Endothelial cell of umbilical vein (primary cell): ENCODE measurements at places on chromosomes 12 and 14. TPM values are rescaled to one million over a fixed set of nuclear protein-coding genes. Genes with fewer than 3 reads are reported as not detected.

- DNase-seq: no peak
Observed at GRCh38 chr12:132477017-132477702, 12.8 kb upstream of the FBRSL1 start.

DNA sequence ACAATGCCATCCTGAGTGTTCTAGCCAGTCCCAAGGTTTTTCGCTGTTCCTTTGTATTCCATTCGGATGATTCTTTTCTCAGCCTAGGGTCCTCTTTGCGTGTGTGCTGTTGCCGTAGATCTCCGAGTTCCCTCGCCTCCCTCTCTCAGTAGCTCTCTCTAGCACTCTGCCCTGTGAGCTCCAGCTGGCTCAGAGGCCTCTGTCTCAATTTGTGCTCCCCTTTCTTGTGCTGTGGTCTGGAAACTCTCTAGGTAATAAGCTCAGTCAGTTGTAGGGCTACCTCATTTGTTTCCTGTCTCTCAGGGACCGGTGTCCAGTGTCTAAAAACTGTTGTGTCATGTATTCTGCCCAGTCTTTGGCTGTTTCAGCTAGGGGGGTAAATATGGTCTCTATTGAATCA is 179.3 kb downstream of the PCNX1 start:
- DNase-seq: no peak

DNA sequence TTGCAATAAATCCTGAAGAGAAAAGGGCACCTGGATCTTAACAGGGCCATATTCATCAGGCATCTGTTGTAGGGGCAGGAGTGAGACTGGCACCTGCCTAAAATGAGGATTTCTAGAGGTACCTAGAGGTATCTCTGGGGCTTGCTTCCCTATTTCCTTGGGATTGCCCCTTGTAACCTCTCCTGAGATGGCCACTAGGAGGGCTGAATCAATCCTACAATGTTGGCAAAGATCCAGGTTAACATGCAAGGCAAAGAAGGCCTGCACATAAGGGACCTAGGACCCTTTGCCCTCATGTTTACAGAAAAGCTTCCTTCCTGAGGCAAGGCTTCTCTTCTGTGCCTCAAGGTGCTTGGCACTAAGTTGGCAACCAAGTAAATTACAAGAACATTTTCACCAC is 25.8 kb upstream of the CLEC4E start:
- no peak for DNase-seq

GRCh38 chr14:105173145-105173544 is 4.6 kb upstream of the JAG2 start:
- no peak for DNase-seq

- DNase-seq: no peak
Observed at GRCh38 chr12:29333178-29333577, 47.8 kb downstream of the ERGIC2 start.

GRCh38 chr12:102401087-102401486 is 79.3 kb downstream of the IGF1 start:
- no peak for DNase-seq

GRCh38 chr12:48883305-48884161 is 17.9 kb upstream of the RND1 start:
- DNase-seq: peak; percentile 87

GRCh38 chr12:88805692-88806091 is 225.4 kb upstream of the KITLG start:
- DNase-seq: no peak

DNA sequence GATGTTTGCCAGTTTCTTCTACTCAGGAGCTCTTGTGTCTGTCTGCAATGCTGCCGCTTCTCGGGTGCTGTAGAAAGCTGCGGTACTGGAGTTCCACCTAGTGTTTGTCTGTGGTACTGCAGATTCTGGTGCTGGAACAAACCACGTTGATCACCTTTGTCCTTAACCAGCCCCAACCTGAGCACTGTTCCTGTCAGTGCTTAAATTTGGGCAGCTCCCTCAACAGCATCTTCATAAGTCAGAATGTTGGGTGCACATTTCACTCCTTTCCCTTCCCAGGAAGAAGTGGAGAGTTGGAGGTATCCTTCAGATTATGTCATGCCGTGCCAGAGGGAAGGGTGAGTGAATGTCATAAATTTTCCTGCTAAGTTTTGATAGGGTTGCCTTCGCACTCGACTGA is 48.7 kb upstream of the LALBA start:
- DNase-seq: peak; percentile 75

GRCh38 chr14:103198131-103199105 is 75.2 kb downstream of the TNFAIP2 start:
- DNase-seq: no peak

- no peak for DNase-seq
Observed at GRCh38 chr12:14239935-14240872, 125.3 kb upstream of the ATF7IP start.

- DNase-seq: no peak
Observed at GRCh38 chr12:97047361-97047760, 140.3 kb downstream of the NEDD1 start.

DNA sequence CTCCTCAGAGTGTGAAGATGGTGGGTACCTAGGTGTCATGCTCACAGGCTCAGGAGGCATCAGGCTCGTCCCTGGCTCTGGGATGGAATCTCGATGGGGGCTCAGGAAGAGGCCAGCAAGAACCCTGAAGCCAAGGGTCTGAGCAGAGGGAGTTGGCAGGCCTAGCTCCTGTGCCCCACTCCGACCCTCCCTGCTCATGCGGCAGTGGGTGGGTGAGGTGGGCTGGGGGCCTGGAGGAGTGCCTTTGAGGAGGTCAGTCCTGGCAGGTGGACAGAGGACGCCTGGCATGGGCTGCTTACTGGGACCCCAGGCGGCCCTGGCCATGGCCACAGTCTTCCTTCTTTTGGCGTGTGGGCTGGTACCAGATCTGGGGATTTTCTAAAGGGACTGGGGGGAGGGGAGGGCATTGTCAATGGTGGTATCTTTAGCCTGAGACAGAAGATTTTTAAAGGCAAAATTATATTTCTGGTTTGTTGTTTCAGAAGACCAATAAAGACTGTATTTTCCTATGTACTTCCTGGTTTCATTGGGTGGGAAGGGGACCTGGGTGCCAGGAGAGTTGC is 16.0 kb downstream of the LRTM2 start:
- no peak for DNase-seq

- no peak for DNase-seq
Observed at GRCh38 chr12:22904485-22904884, 279.5 kb downstream of the ETNK1 start.

DNA sequence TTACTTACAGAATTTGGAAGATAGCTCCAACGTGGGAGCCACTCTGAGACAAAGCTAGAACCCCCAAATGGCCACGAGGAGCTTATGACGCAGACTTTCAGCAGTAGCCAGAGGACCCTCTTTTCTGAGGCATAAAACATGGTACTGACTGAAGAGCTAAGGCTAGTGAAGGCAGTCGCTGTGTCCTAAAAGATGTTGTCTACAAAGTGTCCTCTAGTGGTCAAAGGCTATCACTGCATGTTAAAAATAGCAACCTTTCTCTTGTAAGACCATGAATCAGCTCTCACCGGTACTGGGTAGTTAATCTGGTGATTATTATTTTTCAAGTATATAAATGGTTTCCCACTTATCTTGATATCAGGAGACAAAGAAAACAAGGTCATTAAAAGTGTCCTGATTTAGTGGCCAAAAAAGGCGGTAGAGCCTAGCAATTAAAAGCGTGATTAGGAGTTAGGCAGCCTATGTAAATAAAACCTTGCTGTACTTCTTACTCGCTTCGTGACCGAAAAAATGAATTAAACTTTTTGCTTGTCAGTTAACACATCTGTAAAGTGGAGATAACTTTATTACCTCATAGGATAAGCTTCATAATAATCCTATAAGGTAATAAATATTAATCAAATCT is 47.0 kb upstream of the LGR5 start:
- peak; percentile 76 for DNase-seq

GRCh38 chr14:22737052-22737451 is 29.4 kb upstream of the OXA1L start:
- DNase-seq: no peak

DNA sequence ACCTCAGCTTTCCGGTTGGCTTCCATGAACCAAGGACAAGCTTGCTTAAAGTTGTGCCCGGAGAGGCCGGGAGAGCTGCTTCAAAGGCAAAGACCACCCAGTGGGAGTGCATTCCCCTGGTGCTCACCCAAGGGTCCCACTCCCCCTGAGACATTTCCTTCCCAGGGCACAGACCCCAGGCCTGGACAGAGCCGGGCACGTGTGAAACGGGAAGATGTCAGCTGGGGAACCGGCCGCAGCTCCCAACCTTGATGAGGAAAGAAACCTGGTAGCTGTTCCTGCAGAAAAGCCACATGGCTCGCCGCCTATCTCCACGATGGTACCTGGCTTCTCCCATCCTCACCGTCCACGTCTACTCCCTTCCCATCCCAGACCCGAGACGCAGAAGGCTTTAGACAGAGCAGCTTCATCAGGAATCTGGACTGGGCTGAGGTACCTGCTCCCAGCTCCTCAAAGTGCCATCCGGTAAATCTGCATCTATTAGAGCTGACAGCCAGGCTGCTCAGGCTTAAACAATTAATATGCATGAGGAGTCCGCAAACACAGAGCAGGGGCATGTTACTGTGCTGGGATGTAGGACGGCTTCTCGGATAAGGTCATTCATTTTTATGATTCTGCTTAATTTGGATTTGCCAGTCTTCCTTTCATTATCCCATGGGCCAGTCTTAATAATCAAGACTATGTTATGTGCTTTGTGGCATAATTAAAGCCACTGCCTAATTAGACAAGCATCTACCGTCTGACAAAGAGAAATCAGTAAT is 53.1 kb downstream of the GALNT9 start:
- no peak for DNase-seq

DNA sequence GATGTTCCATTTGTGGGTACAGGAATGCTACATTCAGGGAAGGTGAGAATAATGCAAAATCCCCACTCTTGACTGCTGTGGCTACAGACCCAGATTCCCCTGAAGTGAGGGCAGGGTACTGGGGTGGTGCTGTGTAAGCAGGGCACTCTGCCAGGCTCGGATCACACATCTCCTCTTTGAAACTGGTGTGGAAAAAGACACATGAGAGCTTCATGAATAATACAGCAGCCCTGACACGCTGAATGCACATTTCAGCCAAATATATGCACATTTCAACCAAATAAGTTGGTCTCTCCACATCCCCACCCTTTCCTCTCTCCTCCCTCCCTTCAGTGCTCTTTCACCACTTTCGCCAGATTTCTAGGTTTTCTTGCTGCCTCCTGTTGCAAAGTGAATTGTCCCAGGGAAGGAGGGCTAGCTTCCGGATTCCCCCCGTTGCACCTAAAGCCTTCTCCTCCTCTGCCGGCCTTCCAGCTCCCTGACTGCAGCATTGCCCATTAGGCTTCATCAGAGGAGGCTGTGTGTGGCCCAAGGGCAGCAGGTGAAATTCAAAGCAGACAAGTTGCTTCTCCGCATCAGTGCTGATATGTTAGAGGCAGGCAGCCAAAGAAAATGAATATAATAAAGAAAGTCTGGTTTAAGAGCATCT is 118.2 kb upstream of the TMCC3 start:
- peak; percentile 52 for DNase-seq

DNA sequence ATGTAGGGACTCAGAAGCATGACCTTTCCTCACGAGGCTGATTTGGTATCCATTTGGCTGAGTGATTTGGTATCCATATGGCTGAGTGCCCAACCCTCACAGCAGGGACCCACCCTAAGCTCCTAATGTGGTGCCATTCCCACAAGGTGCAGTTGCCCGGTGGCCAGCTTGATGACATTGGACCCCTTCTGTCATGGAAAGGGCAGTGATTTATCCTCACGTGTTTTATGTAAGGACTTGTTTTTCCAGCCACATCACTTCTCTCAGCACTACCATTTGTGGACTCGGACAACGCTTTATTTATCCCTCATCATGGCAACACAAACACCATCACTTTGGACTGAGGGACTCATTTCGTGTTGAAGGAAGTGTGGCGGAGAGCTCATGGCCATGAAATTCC is 8.5 kb upstream of the CDC42BPB start:
- no peak for DNase-seq

DNA sequence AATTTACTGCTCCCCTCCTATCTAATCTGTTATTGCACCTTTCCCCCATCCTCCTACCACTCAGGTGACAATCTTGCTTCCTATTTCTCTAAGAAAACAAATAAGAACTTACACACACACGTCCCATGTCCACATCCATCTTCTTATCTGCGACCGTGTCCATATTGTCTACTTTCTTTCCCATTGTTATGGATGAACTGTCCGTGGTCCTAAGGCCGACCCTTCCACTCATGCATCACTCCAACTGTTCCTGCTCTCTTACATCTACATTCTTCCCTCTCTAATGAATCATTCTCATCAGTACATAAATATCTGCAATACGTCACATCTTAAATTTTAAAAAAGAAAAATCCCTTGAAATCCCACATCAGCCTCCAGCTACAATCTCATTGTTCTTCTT is 30.0 kb downstream of the ZFYVE1 start:
- no peak for DNase-seq

- DNase-seq: no peak
Observed at GRCh38 chr12:66590275-66590985, 88.4 kb downstream of the GRIP1 start.

GRCh38 chr14:22552001-22552826 is 36.8 kb downstream of the DAD1 start:
- no peak for DNase-seq

- DNase-seq: no peak
Observed at GRCh38 chr12:90268574-90268973, 559.9 kb upstream of the ATP2B1 start.

- DNase-seq: no peak
Observed at GRCh38 chr12:43669373-43669772, 89.2 kb downstream of the PUS7L start.

DNA sequence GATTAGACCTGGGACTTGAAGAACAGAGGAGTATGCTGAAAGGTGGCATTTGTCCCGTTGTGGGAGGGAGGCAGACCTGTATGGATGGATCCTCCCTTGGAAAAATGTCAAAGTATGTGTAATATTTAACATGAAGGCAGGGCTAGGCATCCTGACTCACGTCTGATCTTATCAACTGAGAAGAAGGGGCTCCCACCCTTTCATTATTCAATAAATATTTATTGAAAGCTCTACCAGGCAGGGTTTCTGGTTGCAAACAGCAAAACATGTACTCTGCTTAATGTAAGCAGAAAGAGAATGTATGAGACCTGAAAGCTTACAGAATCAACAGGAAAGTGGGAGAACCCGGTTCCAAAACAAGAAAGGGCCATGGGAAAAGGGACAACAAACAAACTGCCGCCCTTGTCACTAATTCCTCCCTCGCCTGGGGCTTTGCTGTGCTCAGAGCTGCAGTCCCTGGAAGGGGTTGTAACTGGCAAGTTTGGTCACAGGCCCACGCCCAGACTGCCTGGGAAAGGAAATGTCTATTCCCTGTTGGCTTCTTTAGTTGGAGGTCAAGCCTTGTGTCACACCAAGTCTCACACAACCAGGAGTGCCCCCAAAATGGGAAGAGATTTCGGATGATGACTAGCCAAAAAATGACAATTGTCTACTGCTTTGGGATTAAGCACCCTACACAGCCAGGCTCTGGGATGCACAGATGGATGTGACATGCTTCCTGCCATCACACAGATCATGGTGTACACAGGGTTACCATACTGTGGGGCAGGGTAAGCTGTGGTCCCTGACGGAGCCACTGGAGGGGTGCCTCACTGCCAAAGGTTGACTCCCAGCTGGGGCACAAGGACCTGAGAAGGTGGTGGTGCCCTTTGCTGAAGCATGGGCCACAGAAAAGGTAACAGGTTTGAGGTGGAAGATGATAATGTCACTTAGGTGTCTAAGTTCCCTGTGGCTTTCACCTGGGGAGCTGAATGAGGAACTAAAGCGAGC is 36.8 kb downstream of the RAB35 start:
- no peak for DNase-seq

ACYP1 gene
- 34.2 and 37.5 TPM in 2 replicates for total RNA-seq

PTPN21 gene
- total RNA-seq: 16.1 and 22.9 TPM in 2 replicates

COQ6 gene
- total RNA-seq: 20.3 and 20.7 TPM in 2 replicates

TSPAN11 gene
- 3.9 and 4.5 TPM in 2 replicates for total RNA-seq

PRB2 gene
- total RNA-seq: not detected in 2 replicates

VRTN gene
- not detected in 2 replicates for total RNA-seq

AKAP3 gene
- 0.62 TPM in 1 of 2 replicates, not detected in the other for total RNA-seq

HELB gene
- total RNA-seq: 3.4 and 4.0 TPM in 2 replicates

INHBE gene
- not detected in 2 replicates for total RNA-seq
